Activated CD4-positive, alpha-beta T cell treated with anti-CD3 and anti-CD28 coated beads for 24 hours (primary cell): ENCODE measurements at places on chromosomes 1 and 21.

- DNase-seq = no peak
These were observed 45.0 kb downstream of the DISP3 start for GRCh38 chr1:11523746-11524464.

DNA sequence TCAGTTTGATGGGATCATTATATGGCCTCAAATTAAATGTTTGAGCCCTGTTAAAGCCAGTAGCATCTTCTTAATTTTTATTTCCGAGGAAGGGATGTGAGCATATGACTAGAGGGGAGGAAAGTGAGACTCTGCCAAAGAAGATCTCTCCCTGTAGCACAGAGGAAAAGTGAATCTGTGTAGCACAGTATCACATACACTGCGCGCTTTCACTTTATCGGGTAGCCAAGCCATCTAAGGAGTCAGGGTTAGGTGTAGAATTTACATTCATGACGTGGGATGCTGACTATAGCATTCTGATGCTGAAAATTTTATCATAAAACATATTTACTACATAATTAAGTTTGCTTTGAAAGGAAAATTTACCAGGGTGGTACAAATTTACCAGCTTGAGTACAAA, 24.0 kb downstream of the LRRC8D start:
- no peak for DNase-seq

DNA sequence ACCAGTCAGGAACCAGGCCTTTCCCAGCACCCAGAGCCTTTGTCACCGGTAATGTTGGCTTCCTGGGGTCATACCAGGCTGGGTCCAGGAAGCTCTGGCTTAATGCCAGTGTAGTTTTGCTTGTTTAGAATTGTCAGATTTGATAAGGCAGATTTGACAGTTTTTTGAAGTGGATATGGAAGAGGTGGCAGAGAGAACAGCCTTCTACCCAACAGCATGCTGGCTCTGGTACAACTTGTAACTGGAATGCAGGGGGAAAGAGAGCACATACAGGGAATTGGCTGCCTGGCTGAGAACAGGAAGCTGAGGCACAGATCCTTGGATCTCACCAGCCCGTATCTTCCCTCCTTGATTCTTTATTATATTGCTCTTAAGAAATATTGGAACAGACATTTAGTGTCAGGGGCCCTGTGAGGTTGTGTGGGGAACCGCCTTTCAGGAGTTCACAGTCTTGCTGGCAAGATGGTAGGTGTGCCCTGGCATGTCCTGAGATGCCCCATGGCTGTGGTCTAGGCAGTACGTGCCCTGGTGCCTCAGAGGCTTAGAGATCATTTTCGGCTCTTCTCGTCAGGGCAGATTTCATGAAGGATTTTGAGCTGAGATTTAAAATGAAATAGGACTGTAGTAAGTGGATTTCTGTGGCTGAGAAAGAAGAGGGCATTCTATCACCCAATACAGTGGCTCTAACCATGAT, 227.0 kb downstream of the PBX1 start:
- no peak for DNase-seq

GRCh38 chr1:36172983-36173382, 17.0 kb downstream of the MAP7D1 start:
- DNase-seq = no peak

DNA sequence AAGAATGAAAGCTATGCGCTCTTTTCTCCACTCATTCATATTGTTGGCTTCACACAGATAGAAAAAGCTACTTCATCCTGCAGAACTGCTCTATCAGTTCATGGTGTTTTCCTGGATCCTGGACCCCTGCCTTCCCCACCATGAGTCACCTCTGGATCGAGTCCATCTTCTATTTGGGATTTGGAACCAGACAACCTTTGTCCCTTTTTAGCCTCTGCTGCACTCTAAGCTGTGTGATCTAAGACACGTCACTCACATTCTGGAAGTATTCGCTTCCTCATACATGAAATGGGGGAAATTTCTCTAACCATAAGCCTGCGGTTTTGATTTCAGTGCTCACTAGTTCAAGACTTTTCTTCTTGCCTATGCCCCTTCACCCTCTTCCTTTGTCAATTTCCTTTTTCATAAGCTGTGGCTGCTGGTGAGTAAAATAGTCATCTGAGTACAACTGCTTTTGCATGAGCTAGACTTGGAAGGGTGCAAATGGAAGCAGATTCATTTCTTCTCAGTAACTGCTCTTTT, 14.1 kb upstream of the DEGS1 start:
- no peak for DNase-seq

GRCh38 chr1:36691374-36691773, 208.7 kb upstream of the CSF3R start:
- DNase-seq = no peak

DNA sequence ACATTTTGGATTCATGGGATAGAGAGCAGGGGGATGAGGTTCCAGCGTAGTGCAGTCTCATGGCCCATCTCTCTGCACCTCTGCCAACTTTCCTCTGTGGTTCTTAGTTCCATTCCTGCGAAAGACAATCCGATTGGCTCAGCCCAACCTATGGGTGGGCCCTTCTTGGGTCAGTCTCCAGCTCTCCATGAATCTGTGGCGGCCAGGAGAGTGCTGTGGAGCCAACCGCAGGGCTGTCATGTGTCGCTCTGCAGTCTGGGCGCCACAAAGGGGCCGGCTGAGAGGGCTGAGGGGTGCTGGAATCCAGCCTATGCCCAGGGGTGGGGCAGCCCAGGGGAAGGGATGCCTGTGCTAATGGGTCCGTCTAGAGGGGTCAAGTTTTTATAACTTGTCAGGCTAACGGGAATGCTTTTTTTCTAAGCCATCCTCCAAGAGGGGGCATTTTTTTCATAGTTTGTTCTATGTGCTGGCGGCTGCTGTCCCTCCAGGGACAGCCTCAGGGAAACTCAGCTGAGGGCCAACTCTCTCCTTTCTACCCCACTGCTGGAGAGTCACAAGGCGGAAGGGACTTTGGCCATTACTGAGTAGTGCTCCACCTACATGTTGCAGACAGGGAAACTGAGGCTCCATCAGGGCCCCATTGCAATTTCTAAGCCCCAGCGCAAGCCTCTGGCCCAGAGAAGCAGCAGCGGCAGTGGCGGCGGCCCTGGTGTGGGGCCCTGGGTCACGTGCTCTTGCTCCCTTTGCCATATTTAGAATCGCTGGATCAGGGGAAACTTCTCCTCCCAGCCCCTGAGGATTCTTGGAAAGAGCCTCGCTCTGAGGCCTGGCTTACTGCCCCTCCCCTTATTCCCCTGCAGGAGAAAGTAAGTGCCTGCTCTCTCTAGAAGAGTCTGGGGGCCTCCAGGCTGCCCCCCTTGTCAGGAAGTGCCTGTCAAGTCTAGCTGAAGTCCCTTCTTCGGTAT, 23.4 kb downstream of the KCNQ4 start:
- no peak for DNase-seq

GRCh38 chr1:159763686-159764085, 17.1 kb upstream of the DUSP23 start:
- DNase-seq = no peak
